ENCODE measurements at places on chromosomes 13 and 19. TPM values are rescaled to one million over a fixed set of nuclear protein-coding genes. Genes with fewer than 3 reads are reported as not detected.

- DNase-seq = no peak
Observed at GRCh38 chr13:81318231-81319019, 977.5 kb upstream of the SPRY2 start.

DNA sequence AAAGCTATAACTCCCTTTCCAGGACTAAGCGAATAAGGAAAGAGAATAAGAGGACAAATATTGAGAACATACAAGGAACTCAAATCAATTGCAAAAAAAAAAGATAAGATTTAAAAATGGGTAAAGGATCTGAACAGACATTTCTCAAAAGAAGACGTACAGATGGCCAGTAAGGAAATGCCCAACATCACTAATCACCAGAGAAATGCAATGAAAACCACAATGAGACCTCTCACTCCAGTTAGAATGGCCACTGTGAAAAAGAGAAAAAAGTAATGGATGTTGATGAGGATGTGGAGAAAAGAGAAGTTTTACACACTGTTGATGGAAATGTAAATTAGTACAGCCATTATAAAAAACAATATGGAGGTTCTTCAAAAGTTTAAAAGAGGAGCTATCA lies 63.8 kb downstream of the VWA8 start:
- DNase-seq = no peak

DNA sequence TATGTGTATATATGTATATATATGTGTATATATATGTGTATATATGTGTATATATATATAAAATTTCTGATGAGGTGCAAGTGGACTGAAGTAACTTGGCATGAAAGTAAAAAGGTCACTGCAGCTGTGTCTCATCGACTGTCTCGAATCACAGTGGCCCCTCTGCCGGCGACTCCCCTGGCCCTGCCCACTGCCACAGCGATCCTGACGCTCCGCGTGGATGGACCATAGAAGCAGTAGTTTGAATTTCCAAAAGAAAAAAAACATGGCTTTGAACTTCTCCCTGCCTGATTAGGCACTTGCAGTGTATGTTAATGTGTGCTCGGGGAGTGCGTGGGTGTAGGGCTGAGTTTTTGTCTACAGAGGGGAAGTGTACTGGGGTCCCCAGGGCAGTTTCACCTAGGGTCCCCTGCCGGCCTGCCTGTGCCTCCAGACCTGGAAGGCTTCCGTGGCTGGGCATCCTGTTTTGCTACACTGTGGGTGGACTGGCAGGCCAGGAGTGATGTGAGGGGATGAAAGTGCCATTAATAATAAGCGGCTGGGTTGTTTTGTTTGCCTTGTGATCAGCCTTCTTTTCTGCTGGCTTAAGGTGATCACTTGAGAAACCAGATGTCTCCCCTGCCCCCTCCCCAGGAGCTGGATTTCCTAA lies 10.8 kb downstream of the ZIC5 start:
- no peak for DNase-seq

DNA sequence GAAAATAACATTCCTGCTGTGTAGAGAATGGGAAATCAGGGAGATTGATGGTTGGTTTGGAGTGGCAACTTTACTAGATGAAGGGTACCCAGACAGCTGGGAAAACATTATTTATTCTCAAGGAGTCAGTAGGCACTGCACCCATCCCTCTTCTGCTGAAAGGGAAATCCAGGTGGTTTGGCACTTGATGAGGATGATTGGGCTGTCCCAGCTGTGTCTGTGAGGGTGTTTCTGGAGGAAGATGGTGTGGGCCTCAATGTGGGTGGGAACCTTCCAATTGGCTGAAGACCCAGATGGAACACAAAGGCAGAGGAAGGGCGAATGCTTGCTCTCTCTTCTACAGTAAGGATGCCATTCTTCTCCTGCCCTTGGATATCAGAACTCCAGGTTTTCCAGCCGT lies 10.4 kb upstream of the SACS start:
- no peak for DNase-seq

GRCh38 chr13:106683179-106683578 lies 115.2 kb upstream of the ARGLU1 start:
- no peak for DNase-seq

- no peak for DNase-seq
Observed at GRCh38 chr19:49952906-49953305, 8.1 kb downstream of the SIGLEC11 start.

DNA sequence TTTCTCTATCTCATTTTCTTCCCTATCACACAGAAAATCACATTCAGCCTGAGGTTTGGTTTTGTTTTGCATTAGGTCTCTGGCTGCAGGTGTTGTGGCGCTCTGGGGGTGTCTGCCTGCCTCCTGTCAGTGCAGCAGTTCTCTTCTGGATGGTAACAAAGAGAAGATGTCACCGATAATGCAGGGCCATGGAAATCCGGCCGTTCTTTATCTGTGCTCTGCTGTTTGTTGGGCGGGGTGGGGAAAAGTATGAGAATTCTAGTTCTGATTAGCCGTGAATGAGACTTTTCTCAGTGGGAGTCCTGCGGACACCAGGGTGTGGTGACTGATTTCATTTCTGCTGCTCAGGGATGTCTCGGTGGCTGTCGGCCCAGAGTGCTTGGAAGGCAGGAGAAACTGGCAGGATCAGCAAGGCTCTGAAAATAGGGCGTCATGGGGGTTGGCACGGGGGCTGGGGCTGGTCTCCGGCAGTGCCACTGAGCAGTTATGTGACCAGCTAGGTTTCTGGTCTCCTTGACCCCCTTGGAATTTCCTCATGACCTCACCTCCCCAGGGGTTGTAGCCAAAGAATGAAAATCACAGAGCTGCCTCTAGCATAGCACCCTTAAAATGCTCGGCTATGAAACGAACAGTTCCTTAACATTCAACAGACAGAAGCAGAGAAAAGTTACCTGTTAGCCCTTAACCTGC lies 5.0 kb downstream of the RNF113B start:
- peak; percentile 40 for DNase-seq

Gene LGALS7
- not detected for total RNA-seq

Gene APOC4
- total RNA-seq = not detected

Gene PSG7
- total RNA-seq = not detected

Data from left ventricle myocardium inferior (tissue), 1 donor.